Neural crest cell (in vitro differentiated cells): ENCODE measurements at places on chromosomes 12 and 14. TPM values are rescaled to one million over a fixed set of nuclear protein-coding genes. Genes with fewer than 3 reads are reported as not detected.

Gene STXBP6
- total RNA-seq: 6.8 and 7.2 TPM in 2 replicates

DNA sequence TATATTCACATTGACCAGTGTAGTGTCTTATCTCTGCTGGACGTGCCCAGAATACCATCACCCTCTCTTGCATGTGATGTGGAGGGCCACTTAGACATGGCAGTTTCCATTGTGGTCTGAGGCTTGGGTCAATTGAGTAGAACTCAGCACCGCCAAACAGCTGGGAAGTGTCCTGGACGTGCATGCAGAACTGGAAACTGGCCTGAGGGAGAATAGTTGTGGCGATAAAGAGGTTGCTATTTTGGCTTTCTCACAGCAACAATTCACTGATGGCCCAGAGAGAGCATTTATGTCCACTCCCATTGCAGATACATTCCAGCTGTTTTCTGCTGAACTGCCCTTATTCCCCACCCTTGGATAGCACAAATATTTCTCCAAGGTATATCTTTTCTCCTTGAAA is 210.1 kb upstream of the DAAM1 start:
- no peak for DNase-seq

DNA sequence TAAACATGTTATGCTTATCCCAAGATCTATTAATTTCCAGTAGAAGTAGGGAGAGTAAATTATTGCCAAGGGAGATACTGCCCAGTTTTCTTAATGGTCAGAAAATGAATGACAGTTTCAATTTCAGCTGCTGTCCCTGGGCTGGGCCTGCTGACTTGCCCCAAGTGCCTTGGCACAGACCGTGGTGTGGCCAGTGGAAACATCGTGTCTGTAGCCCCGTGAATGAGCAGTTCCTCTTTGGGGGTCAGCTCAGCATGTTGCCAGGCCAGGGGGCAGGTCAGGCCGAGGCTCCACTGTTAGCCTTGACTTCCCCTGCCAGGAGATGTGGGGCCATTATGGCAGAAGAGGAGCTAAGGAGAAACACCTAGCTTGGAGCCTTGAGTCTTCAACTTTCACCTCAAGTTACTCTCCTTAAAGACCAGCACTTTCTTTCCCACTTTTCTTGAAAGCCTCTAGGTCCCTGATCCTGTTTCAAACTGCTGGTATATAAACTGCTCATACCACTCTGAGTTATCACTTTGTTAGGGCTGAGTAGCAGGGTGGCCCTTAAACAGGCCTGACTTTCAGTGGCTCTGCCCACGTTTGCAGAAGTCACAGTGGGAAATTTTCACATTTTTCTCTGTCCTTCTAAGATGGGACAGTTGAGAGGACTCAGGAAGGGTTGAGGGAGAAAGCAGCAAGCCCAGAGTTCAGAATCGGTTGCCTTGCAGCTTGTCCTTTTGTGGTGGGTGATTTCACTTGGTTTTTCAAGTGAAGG is 73.2 kb downstream of the SUSD6 start:
- no peak for DNase-seq

DNA sequence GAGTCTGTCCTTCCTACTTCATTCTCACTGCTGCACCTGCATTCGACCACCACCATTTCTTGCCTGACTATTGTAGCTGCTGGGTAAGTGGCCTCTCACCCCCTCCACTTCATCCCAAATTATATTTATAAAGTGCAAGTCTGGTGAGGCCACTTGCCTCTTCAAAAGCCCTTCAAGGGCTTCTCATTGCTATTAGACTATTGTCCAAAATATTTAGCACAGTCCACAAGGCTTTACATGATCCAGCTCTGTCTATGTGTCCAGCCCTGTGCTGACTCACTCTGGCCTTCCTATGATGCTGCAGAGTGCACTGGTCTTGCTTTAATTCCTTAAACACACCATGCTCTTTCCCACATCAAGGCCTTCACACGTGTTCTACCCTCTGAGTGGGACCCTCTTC is 46.0 kb downstream of the PAH start:
- no peak for DNase-seq

DNA sequence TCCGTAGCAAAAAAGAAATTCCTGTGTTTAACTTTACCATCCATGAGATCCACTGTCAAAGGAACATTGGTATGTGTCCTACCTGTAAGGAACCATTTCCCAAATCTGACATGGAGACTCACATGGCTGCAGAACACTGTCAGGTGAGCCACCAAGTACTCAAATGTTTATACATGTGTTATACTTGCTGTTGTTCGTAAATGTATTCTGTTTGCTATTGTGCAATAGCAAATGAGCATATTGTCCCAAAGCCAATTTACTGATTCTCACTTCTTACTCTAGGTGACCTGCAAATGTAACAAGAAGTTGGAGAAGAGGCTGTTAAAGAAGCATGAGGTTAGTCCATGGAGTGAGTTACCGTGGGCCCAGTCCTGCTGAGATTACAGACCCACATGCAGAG is 9.4 kb downstream of the TRAFD1 start:
- DNase-seq: no peak

DNA sequence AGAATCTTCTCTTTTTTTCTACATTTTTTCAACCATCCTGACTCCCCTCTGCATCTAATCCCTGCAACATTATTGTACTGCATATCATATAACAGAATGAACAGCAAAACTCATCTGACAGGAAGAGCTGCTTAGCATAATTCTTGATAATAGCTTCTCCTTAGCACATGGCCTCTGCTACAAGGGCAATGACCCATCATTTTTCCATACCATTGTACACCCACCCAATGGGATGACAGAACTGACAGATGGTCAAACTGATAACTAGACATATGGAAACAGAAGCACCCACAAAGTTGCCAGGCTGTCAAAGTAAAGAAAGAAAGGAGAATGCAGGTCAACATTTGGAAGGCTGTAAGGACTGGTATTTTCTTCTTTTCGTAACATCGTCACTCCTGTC is 390.4 kb upstream of the USP15 start:
- DNase-seq: no peak

GRCh38 chr12:123132951-123133619 is 17.8 kb downstream of the PITPNM2 start:
- no peak for DNase-seq

GRCh38 chr12:130710733-130711080 is 5.4 kb downstream of the RIMBP2 start:
- DNase-seq: no peak

DNA sequence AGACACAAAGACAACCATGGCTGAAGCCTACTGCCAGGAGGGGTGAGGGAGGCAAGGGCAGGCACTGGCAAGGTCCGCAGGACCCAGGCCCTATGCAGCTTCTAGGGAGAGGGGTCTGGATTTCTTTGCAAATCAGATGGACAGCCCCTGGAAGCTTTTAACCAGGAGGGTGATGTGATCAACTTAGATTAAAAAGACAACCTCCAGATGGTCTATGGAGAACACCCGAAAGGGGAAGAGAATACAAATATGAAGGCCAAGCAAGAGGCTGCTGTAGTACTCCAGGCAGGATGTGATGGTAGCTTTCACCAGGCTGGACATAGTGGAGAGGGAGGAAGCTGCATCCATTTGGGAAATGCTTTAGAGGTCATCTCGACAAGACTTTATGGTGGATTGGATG is 83.3 kb upstream of the TSPAN11 start:
- no peak for DNase-seq
